ENCODE measurements at places on chromosomes 6 and 20.

- peak; percentile 21 for DNase-seq
Observed at GRCh38 chr20:2109425-2110210, 8.0 kb downstream of the STK35 start.

DNA sequence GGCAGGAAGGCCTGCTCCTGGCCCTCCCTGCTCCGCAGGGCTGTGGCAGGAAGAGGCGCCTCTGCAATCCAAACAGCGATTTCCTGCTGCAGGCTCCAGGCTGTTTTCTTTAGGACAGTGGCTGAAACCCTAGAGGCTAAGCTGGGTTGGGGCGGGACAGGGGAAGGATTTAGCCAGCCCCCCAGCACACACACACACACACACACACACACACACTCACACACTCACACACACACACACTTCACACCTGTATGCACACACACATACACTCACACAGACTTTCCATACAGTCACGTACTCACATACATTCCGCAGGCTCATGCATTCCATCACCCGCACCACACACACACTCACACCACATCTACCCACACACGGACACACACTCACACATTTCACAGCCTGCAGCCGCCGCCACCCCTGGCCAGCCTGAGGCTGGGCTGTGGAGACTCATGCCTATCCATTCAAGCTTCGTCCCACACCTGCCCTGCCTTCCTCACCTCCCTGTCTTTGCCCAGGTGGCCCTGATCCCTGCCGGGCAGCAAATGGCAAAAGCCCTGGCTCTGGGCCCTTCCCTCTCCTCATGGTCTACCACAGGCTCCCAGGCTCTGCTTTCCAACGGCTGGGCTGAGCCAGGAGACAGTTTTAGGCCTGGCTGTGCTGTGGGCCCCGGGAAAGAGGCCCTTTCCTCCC lies 17.9 kb downstream of the MDFI start:
- no peak for DNase-seq

DNA sequence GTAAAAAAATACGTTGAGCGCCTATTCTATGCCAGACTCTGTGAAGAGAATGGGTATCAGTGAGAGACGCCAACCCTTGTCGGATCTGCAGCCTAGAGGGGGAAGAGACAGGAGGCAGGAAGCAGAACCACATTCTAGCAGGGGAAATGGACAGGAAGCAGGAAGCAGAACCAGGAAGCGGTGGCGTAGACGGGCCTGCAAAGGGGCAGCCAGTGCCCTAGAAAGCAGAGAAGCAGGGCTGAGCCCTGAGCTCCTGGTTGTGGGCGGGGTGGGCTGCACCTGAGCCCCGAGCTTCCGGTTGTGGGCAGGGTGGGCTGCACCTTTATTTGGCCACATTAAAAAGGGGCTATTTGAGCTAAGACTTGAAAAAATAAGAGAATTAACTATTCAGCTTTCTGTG lies 71.9 kb downstream of the FAM120B start:
- no peak for DNase-seq

GRCh38 chr6:69926745-69927144 lies 60.4 kb downstream of the COL19A1 start:
- no peak for DNase-seq

GRCh38 chr6:105896052-105896820 lies 189.9 kb upstream of the PRDM1 start:
- peak; percentile 25 for DNase-seq

GRCh38 chr6:169960886-169961611 lies 209.6 kb downstream of the ERMARD start:
- no peak for DNase-seq

DNA sequence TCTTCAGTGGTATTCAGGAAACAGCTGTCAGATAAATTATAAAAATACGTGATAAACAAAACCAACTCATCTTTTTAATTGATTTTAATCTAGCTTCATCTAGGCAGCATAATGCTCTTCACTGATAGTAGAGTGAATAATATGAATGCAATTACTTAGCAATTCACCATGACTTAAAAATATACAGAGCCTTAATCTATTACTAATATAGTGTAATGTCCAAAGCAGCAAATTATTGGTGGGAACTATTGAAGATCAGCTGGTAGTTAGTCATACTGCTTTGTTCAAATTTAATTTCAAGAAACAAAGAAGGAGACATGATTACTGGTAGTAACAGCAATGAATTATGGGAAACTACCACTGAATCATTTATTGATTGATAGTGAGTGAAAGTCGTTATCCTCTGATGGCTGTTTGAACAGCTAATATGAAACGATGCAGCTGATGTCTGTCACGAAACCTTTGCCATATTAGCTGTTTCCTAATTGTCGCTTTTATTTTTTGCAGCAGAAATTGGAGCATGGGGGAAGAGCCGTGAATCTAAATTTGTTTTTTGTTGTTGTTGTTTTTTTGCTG lies 99.2 kb downstream of the NKAIN2 start:
- no peak for DNase-seq

GRCh38 chr6:70379473-70380013 lies 33.8 kb upstream of the FAM135A start:
- peak; percentile 19 for DNase-seq

- peak; percentile 5 for DNase-seq
Observed at GRCh38 chr6:116397914-116398313, 27.2 kb downstream of the DSE start.

- DNase-seq: peak; percentile 46
Observed at GRCh38 chr6:37554480-37554819, 54.8 kb upstream of the CCDC167 start.

GRCh38 chr6:21593927-21594415 lies 420 bp downstream of the SOX4 start:
- no peak for DNase-seq

- no peak for DNase-seq
Observed at GRCh38 chr6:155854787-155855186, 399.1 kb upstream of the NOX3 start.

GRCh38 chr6:39218868-39219567 lies 10.3 kb downstream of the KCNK5 start:
- no peak for DNase-seq

GRCh38 chr20:43492101-43492500 lies 15.4 kb upstream of the L3MBTL1 start:
- no peak for DNase-seq

GRCh38 chr20:63101781-63102720 lies 95.3 kb upstream of the BHLHE23 start:
- no peak for DNase-seq

- DNase-seq: peak; percentile 94
Observed at GRCh38 chr20:19802492-19803158, 44.6 kb downstream of the RIN2 start.

DNA sequence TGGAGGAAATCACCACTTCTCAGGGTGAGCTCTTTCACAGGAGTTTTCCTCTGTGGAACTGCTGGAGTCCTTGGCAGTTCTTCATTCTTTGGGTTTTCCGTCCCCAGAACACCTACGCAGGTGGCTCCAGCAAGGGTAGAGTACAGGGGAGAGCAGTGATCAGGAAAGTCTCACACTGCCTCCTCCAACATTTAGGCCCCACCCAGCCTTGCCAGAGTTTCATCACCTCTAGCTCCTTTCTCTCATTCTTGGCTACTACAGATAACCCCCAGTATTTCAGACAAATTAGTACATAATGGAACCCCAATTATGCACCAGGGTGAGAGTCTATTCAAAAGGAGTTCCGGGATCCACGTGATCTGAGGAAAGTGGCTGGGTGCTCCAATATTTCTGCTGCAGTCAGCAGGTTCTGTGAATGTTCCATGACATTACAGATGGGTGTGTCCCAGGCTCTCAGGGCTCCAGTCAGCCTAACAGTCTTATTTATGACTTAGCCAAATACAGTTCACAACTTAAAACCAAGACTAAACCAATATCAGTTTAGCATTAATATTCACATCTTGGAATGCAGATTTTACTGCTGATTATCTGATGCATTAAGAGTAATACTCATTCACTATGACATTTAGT lies 44.6 kb downstream of the GPR63 start:
- DNase-seq: no peak

- no peak for DNase-seq
Observed at GRCh38 chr6:130713144-130713543, 114.1 kb upstream of the SMLR1 start.

DNA sequence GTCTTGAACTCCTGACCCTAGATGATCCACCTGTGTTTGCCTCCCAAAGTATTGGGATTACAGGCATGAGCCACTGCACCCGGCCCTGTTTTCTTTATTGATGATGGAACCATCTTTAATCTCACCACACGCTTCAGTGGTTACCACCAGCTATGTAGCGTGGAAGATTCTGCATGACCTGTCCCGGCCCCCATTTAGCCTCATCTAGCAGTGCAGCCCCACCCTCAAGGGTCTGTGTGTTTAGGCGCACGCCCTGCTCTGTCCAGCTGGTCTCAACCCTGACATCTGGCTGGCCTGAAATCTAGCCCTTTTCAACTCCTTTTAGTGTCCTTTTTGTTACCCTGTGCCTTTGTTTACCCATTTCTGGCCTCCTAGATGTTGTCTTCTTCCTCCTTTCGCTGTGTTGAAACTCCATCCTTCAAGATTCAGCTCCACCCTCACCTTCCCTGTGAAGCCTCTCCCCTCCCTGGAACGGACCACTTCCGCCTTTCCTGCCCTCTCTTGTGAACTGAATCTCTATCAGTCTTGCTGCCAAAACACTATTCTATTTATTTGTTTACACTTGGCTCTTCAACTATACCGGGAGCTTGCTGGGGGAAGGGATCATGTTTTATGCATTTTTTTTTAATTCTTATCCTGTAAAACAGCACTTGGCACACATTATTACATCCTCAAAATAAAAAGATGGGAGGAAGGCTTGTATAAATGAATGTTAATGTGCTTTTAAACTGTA lies 101.0 kb upstream of the MTHFD1L start:
- DNase-seq: no peak

DNA sequence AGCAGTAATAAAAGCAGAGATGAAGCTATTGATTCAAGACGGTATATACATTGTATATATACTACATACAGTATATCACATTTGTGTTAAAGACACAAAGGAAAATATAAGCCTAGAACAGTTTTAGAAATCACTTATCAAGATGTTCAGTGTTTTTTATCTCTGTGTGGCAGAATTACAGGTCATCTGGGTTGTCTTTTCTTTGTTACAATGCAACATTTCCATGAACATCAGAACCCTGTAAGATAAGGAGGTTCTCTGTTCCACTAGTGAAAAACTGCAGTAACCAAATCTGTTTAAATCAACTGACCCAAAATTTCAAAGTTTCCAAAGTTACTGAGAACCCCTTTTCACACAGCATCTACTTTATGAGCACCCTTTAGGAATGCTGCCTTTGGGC lies 42.2 kb downstream of the B4GALT5 start:
- DNase-seq: no peak

DNA sequence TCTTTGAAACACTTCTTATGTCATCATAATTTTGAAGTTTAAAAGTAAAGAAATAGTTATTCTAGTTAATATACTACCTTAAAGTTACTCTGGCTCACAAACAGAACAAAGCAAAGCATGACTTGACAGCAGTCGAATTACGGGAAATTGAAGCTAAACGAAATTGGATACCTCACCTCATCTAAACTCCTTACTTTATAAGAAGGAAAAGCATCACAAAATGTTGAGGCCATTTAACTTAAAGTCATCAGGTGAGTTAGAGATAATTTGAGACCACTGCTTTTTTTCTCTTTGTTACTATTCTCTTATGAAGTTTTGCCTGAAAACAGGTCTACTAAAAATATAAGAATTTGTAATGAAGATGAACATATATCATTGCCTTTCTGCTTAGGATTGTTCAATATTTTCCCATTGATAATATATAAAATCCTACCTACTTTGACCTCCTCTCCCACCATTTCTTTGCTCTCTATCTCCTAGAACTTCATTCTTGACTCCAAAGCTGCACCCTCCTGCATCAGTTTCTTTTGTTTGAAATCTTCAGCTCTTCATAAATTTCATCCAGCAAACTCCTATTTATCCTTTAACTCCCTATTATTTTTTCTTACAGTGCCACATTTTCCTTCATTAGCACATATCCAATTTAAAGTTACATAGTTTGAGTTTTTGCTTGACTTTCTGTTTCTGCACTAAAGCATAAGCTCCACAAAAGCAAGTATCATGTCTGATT lies 510.7 kb upstream of the ZNF337 start:
- DNase-seq: no peak

DNA sequence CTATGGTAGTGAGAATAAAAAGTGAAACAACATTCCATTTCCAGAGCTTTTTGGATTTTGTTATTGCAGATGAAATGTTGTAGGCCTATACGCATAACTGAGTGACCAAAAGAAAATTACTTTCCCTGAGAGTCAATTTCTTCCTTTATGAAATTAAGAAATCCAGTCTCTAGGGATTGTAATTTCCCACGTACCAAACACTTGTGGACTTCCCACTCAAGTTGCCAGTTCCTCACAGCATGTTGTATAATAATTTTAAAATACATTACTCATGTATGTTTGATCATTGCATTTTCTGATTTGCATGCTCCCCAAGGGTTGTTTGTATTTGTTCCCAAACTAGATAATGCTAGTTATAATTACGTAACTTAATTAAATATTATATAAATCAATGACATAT lies 12.0 kb upstream of the PRDM1 start:
- DNase-seq: no peak

DNA sequence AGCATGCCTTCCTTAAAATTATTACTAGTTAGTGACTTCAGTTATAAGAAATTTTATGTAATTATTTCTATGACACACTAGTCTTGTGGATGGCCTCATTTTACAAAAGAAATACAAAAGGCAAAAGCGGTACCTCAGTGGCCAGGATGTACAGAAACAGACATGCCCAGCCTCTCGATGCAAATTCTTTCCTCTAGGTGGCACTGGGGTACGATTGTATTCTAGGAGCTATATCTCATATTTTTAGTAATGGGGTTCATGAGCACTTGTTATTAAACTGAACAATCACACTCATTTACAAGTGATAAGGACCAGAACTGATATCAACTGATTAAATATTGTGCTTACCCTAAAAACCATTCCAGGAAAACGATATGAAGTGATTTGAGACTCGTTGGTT lies 59.8 kb downstream of the SOD2 start:
- no peak for DNase-seq

GRCh38 chr6:149445573-149445972 lies 39.2 kb downstream of the ZC3H12D start:
- no peak for DNase-seq

GRCh38 chr6:127291495-127291894 lies 24.8 kb downstream of the RNF146 start:
- DNase-seq: no peak

- no peak for DNase-seq
Observed at GRCh38 chr6:49980898-49981297, 11.5 kb upstream of the DEFB113 start.

- no peak for DNase-seq
Observed at GRCh38 chr20:34302312-34302722, 838 bp downstream of the AHCY start.

DNA sequence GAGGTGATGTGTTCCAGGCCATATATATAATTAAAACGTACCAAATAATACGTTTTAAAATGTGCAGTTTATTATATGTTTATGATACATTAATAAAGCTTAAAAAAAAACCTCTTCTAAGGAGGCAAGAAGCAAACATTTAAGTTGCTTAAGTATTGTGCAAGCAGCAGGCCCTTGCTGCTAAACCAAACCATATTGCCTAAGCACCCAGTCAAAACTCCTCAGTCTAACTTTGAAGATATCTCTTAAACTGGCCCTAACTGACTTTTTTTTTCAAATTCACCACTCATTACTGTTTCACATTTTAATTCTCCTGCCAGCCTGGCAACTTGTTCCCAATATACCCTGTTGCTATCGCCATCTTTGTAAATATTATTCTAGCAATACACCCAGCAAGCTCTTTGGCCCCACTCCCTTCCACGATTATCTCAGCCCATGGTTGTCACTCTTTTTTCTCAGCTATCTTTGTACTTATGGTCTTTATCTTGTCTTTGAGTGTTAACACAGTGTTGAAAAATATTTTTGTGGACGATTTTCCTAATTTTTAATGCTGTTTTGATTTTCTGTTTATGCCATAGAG lies 60.9 kb downstream of the C6orf58 start:
- no peak for DNase-seq

- DNase-seq: no peak
Observed at GRCh38 chr6:36362551-36363370, 24.7 kb downstream of the ETV7 start.

Measured in kidney glomerular epithelial cell (primary cell).